Uterus (tissue), 4 donors: ENCODE measurements at places on chromosomes 12 and 14. TPM values are rescaled to one million over a fixed set of nuclear protein-coding genes. Genes with fewer than 3 reads are reported as not detected.

The LRRIQ1 gene
- total RNA-seq = 0.88 TPM

GRCh38 chr14:36503771-36504741, 16.0 kb downstream of the NKX2-1 start:
- DNase-seq = no peak

GRCh38 chr14:80493620-80494019, 282.3 kb upstream of the DIO2 start:
- no peak for DNase-seq

- DNase-seq = peak; percentile 94
These were observed 1.4 kb upstream of the ZFP36L1 start for GRCh38 chr14:68794130-68794850.

- no peak for DNase-seq
These were observed 10.5 kb upstream of the RBM25 start for GRCh38 chr14:73047808-73048207.

- no peak for DNase-seq
These were observed 5.4 kb downstream of the DDN start for GRCh38 chr12:48993787-48994186.

The RNF212B gene
- not detected for total RNA-seq

DNA sequence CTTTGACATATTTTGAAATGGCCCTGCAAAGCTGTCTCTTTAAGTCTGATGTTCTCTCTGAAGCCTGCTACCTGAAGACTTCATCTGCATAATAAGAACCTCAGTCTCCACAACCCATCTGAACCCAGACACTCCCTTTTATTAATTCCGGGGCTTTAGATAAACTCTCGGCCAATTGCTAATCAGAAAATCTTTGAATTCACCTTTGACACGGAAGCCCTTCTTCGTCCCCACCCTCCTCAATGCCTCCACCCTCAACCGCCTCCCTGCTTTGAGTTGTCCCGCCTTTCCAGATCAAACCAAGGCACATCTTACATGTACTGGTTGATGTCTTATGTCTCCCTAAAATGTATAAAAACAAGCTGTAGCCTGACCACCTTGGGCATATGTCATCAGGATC, 17.6 kb downstream of the OR6J1 start:
- DNase-seq = no peak

DNA sequence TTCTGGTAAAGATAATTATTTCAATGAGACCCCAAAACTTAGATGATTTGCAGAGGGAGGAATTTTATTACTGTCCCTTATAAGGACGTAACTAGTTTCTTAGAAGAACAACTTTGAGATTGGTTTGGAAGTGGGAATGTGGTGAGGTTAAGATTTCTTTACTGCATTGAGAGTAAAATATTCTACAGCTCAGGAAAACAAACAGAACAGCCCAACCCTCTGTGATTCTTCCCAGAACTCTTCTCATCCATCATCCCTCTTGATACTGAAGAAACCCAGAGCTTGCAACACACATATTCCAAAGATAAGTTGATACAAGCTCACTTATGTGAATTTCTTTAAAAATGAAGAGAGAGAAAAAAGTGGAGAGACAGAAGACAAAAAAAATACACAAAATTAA, 234.2 kb downstream of the CRADD start:
- no peak for DNase-seq

DNA sequence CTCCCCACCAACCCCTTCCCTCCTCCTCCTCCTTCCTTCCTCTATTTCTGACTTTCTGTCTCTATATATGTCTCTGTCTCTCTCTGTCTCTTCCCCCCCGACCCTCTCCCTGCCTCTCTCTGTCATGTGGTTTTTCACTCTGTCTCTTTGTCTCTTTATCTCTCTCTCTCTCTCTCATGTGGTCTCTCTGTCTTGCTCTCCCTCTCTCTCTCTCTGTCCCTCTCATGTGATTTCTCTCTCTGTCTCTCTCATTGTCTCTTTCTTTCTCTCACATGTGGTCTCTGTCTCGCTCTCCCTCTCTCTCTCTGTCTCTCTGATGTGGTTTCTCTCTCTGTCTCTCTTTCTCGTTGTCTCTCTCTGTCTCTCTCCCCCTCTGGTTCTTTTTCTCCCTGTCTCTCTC, 59.3 kb downstream of the PHETA1 start:
- DNase-seq = no peak

The AKAP5 gene
- 0.51 TPM for total RNA-seq

DNA sequence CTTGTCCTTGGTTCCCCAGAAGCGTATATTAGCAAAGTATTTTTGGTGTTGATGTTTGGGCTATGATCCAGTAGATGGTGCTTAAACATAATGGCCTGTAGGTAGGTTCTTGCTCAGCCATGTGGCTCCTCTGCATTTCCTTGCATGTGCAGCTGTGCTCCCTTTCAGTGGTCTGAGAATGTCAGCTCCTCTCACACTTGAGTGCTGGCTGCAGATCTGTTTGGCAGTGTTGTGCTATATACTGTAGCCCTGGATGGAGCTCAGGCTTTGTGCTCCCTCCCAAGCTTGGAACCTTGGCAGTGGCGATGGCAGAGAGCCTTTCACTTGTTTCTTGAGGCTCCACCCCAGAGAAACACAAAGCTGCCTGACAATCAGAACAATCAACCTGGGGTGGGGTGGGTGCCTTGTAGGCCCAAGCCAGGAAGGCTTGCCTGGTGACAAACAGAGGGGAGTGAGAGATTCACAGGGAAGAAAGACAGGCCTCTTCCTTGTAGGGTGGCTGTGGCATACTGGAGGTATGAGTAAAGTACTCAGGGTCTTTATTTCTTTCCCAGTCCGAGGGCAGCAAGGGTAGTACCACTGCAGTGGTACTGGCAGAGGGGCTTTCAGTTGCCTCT, 255.3 kb downstream of the RAD51B start:
- DNase-seq = no peak

The PLA2G1B gene
- not detected for total RNA-seq
